ENCODE measurements at places on chromosomes 4 and X.

GRCh38 chr4:107757864-107758476 lies 37.9 kb upstream of the PAPSS1 start:
- peak; percentile 32 for DNase-seq

DNA sequence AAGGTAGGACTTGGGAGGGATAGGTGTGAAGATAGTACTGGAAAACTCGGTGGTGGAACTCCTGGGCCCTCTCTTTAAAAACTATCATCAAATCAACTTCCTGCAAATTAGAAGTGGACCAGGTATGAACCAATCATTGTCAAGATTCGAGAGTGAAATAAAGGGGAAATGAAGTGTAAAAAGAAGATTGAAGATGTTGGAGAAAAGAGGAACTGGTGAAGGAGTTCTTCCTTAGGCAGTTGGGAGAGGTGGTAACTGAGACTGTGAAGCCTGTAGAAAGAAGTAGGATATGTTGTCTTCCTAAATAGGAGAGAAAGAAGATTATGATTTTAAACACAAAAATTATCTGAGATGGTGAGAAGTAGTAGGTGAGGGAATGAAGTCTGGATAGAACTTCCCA lies 212.2 kb downstream of the PPP1R2C start:
- DNase-seq: no peak

DNA sequence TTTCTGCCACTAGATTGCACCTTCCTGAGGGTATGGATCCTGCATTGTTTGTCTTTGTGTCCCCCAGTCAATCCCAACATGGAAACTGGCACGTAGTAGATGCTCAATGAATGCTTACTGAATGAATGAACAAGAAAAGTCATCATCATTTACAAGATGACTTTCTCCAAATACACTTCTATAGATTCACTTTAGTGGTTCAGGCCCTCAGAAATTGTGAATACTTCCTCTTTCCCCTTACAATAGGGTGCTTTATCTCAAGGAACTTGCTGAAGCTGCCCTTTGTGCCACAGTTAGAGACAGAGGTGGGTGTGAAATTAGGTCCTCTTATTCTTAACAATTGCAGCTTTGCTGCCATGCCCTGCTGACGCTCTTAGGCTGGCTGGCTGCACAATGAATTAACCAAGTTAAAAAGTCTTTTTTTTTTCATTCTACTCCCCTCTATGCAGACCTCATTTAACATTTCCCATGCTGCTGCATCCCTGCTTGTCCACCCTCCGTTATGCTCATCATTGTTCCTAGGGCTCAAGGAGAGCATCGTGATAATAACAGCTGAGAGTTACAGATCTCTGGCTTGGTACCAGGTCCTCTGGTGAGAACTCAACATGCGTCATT lies 108.0 kb upstream of the ZNF518B start:
- DNase-seq: no peak

DNA sequence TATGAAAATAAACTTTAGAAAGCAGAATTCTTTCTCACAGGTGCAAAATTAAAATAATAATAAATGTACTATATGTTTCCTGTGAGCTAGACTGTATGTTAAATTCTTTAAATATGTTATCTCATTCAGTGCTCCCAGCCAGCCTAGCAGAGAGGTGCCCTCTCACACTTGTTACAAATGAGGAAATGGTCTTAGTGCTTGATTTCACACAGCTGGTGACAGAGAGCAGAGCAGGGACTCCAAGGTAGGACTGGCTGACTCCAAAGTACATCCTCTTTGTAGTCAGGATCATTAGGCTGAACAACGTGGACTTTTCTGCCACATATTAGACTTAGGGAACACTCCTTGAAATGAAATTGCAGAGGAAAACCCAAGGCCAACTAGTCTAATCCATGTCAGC lies 72.0 kb upstream of the HHIP start:
- DNase-seq: no peak

DNA sequence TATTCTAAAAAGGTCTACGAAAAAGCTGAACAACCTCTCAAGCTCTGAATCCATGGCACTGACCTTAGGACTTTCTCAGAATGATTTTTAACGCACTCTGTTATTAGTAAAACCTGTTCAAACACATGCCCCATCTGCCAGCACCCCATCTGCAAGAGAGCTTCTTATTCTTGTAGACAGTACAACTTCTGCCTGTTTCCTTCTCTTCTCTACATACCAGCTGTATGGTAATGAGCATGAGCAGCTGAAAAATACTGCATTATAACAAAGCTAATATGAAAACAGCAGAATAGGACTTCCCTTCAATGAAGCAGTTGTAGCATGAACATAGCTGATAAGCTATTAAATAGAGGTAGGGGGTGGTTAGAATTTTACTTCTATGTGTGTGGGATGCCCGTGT lies 167.9 kb downstream of the FBXW7 start:
- DNase-seq: no peak

- no peak for DNase-seq
Measured at GRCh38 chr4:176498617-176499256, 179.0 kb downstream of the SPCS3 start.

DNA sequence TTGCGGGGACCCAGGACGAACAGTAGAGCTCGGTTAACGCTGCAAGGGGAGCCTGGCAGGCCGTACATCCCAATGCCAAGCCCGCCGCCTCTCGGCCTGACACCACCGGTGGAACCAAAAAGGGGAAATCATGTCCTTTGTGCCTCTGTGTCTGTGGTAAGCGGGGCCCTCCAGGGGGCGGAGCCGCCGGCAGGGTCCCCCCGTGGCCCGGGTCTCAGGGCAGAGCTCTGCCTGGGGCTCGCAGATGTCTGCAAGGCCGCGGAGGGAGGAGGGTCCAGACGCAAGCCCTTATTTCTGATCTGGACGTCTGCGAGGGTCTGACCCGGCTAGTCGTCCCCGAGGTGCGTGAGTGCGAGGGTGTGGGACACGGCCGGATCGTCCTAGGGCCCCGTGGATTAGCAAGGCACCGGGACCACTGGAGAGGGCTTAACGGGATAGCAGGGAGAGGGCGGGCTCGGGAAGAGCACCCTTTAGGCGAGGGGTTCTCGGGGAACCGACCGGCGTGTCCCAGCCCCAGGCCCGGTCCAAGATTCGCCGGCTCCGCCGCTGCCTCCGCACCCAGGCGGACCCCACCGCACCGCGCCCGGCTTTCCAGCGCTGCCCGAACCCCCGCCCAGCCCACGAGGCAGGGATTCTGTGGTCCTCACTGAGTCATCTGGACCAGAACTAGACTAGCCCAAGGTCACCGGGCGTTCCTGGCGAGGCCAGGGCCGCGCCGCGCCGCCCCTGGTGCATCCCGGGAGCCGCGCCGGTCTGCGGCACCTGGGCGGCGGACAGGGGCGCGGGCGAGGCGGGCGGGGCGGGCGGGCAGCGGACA lies 863 bp upstream of the FAM193A start:
- peak; percentile 55 for DNase-seq

- peak; percentile 27 for DNase-seq
Measured at GRCh38 chr4:88320780-88321373, 36.5 kb upstream of the PPM1K start.

GRCh38 chrX:110851780-110852179 lies 56.2 kb upstream of the CHRDL1 start:
- no peak for DNase-seq

GRCh38 chrX:84153538-84153937 lies 34.5 kb downstream of the RPS6KA6 start:
- DNase-seq: no peak

GRCh38 chrX:48957477-48957826 lies at the start of gene OTUD5:
Gene OTUD5 (minus strand): TSS chrX:48957607. CDS start chrX:48957570, 37 bp downstream.
- DNase-seq: peak; percentile 83

GRCh38 chrX:150854856-150855255 lies 43.6 kb downstream of the CD99L2 start:
- DNase-seq: no peak

GRCh38 chr4:68176904-68177303 lies 47.2 kb upstream of the TMPRSS11F start:
- DNase-seq: no peak

- no peak for DNase-seq
Measured at GRCh38 chr4:134632056-134632455, 430.5 kb upstream of the PABPC4L start.

GRCh38 chr4:174672276-174672675 lies 150.0 kb upstream of the HPGD start:
- no peak for DNase-seq
